ENCODE measurements at places on chromosomes 13 and 19.

DNA sequence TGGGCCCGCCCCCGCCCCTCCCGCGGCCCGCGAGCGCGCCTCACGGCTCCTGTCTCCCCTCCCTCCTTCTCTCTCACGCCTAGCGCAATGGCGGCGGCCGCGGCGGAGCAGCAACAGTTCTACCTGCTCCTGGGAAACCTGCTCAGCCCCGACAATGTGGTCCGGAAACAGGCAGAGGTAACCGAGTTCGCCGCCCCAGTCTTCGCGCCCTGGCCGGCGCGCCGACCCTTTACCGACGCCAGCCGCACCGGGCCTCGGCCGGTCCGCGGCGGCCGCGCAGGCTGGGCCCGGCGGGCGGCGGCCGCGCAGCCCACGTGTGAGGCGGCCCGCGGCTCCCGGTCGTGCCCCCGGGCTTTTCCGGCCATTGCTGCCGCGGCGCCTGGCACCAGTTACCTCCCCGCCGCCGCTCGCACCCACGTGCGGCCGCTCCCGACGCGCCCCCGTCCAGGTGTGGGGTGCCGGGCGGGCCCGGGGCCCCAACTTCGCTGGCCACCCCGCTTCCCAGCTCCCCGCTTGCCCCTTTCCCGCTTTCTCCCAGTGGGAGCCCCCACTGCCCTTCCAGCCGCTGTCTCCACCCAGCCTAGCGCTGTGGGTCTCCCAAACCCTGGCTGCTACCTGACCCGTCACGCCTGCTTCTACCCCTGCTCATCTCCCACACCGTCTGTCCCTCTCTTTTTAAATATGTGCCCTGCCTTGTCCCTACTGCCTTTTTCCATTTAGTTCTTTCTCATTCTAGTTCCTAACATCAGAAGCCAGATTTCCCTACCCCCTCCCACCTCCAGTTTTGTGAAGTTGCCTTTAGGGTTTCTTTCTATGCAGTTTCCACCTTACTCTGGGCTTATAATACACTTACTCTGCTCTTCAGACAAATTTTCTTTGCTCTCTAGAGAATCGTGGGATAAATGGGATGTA, 23.4 kb downstream of the IPO5 start:
- DNase-seq: no peak

DNA sequence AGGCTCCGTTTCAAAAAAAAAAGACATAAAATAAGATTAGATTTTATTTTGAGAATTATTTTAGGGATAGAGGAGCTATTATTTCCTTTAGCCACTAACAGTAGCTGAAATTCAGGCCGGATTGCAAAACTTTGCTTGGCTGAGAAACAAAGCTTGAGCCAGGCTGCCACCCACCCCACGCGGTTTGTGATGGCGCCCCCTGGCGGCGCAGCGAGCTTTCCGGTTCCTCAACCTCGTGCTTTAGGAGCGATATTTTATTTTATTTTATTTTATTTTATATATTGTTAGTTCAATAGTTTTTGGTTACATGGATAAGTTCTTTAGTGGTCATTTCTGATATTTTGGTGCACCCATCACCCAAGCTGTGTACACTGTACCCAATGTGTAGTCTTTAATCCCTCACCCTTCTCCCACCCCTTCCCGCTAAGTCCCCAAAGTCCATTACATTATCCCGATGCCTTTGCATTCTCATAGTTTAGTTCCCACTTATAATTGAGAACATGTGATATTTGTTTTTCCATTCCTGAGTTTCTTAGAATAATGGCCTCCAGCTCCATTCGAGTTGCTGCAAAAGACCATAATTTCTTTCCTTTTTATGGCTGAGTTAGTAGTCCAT, 19.8 kb upstream of the CEACAM4 start:
- DNase-seq: no peak

DNA sequence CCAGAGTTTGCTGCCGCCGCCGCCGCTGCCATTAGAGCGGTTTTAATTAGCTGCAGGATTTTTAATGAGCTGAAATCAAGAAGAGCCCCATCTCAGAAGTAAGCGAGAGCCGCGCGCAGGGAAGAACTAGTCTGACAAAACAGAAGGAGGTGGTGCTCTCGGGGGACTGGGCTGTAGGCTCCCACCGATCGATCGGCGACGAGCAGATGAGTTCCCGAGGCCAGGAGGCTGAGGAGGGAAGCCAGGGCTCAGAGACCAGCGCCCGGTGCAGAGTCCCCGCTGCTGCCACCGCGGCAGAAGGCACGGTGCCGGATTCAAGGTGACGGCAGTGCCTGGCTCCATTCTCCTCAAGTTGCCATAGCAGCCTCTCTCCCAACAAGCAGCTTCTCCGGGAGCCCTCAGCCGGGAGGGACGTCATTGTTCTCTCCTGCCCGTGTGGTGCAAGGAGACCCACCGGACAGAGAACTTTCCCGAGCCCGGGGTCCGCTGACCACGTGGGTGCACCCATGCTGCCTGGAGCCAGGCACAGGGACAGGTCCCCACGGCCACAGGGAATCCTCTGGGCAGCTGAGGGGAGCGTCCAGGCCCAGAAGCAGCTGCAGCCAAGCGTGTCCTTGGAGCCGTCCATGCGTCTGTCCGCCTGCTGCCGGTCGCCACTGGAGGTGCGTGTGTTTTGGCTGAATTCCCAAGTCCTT, 62.9 kb downstream of the CHST8 start:
- no peak for DNase-seq

DNA sequence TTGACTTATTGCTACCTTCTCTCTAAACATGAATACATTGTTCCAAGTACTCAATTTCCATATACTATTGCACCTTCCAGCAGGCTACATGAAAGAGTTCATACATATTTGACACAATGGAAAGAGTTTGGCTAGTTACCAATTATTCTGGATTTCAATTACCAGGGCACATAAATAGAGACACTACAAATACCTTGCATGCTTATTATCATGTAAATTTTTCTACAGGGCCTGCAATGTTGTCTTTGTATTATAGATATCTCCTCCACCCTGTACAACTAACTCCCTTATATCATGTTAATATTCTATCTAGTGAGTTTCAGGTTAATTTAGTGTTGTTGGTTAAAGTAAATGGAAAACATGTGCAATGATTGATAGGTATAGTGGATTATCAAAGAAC, 540.7 kb upstream of the SLITRK5 start:
- no peak for DNase-seq

DNA sequence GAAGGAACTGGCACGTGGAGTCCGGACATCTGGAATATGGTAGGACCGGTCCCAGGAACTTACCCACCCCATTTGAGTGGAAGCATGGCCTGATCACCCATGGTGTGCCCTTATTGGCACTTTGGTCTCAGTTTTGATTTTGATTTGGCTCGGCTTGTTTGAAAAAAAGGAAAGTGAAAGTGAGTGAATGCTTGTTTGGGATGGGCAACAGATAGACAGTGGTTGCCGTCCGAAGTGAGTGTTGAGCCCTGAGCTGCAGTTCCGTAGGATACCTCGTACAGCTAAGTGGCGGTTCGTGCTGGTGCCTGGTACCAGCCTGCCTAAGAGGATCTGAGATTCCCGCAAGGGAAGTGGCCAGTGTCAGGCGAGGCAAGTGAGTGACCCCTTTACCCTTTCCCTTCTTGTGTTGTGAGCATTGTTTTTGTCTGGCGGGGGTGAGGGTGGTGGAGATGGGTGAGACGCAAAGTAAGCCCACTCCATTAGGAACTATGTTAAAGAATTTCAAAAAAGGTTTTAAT, 605.8 kb downstream of the UQCRFS1 start:
- DNase-seq: no peak

DNA sequence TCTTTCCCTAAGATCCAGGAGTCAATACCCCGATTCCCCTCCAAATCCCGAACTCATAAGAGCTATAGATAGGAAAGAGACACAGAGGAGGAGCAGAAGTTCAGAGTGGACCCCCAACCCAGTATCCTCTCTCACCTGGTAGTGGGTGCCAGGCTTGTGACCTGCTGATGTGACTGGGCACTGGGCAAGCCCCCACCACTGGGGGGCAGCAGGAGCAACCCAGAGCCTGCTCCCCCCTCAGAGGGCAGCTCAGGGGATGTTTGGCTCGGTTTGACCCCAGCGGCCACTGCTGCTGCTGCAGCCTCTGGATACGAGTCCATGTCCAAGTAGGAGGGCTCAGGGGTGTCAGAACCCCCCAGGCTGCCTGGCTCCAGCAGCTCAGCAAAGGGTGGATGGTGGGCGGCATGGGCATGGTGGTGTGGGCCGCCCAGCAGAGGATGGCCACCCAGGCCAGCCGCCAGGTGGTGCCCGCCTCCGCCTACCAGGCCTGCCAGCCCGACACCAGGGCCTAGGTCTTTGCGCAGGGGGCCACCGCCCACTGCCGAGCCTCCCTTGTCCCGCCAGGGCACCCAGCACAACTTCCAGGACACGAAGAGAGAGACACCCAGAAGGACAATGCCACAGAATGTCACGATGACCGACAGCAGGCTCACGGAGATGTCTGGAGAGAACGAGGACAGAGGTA, 7.4 kb downstream of the SYT3 start:
- DNase-seq: no peak

- DNase-seq: no peak
These were observed 26.2 kb downstream of the CCNE1 start for GRCh38 chr19:29837996-29838395.

GRCh38 chr19:19884583-19884982, 16.2 kb upstream of the ZNF93 start:
- no peak for DNase-seq

DNA sequence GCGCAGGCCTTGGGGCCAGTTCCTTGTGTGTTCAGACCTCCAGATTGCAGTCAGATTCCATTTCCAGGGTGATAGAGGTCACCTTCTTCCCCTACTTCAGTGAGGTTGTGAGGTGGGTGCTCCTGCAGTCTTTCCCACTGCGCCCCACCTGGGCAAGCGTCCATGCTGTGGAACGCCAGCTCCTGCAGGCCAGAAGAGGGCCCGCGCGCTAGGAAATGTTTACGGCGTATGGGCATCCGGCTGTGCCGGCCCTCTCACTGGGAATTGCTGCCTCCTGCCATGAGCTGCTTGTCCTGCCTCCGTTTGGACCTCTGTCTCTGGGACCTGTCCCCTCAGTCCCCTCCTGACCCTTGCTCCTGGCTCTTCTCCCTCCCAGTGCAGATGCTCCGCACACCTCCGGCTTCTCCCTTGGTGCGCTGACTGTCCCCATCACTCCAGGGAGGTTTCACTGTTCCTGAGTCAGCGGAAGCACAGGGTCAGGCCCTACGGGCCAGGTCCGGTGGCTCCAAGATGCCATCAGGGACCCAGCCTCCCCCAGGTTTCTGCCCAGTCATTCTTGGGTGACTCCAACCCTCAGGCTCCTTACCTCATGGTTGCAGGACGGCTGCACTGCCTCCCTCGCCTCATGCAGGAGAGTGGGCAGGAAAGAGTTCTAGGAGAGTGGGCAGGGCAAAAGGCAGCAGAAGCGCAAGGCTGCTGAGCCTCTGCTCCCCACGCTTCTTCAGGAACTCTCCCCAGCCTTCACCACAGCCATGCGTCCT, 56.6 kb downstream of the SMARCA4 start:
- DNase-seq: no peak

- no peak for DNase-seq
These were observed 122.0 kb upstream of the FNDC3A start for GRCh38 chr13:48853728-48854102.

GRCh38 chr13:50123862-50124535, 108.8 kb downstream of the KCNRG start:
- DNase-seq: peak; percentile 76

- DNase-seq: no peak
These were observed 7.9 kb downstream of the HNRNPL start for GRCh38 chr19:38841787-38842438.

- no peak for DNase-seq
These were observed 277.5 kb downstream of the DNAJC15 start for GRCh38 chr13:43300865-43301264.

- DNase-seq: no peak
These were observed 3.7 kb downstream of the CD70 start for GRCh38 chr19:6587093-6587820.

DNA sequence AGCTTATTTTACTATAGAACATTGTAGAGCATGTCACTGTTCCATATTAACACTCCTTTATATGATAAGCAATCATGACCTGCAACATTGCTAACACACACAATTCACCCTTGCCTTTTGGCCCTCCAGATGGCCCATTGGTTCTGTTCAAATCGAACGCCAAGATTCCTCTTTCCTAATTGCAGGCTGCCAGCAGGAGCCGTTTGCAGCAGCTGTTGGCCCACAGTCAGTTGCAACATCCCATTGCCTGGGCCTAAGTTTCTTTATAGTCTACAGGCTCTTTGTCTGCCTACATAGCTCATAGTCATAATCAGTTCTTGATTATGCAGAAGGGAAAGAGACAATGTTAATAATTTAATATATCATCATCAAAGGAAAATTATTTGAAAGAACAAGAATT, 37.6 kb downstream of the KCTD12 start:
- DNase-seq: no peak

DNA sequence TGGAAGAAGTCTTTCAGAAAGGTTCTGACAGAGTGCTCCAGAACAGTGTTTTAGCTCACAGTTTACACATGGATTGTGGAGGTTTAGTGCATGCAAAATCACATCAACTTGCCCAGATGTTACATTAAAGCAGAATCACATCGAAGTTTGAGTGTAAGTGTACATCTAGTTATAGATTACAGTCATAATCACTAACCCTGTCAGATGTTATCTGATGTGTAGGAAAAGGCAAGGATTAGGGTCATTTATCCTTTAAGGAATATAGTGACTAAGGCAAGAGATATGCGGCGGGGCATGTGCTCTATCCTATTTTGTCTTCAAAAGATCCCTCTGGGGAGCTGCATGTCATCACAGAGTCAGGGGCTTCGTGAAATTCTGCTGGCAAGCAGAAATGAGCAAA, 66.9 kb downstream of the CYSLTR2 start:
- no peak for DNase-seq

- DNase-seq: no peak
These were observed 14.3 kb downstream of the SLC27A1 start for GRCh38 chr19:17484520-17485185.

- DNase-seq: no peak
These were observed 19.1 kb downstream of the PSPC1 start for GRCh38 chr13:19763618-19764017.

- DNase-seq: no peak
These were observed 224.2 kb upstream of the STARD13 start for GRCh38 chr13:33509642-33510229.

GRCh38 chr19:13153569-13154240, 3.5 kb downstream of the IER2 start:
- no peak for DNase-seq

DNA sequence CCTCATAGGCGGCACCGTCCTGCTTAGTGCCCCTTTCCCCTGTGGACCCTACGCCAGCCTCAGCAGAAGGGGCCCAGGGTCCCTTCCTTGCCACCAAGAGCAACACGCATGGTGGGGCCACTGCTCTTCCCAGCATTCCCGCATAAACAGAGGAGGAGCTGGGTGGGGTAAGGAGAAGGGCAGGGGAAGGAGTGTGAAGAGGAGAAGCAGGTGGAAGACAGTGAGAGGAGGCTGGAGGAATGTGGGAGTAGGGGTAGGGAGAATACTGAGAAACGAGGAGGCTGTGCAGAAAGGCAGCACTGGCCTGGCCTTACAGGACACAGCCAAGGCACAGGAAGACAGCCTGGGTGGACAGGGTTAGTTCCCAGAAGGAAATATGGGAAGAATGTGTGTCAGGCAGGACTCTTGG, 43.9 kb downstream of the ZNF331 start:
- no peak for DNase-seq

DNA sequence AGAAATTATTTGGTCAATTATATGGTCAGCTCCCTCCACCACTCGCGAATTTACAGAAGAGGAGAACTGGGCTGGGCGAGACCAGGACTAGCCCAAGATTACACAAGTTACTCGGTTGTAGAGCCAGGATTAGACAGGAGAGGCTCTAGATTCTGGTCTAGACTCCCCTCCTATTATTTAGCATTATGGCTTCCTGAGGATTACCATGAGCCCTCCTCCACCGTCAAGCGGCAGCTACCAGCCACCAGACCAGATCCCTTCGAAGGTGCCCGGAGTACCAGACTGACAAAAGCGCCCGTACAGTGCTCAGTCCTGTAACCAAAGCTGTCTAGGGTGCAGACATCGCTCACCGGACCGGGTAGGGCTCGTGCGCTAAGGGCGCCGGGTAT, 497 bp upstream of the MLNR start:
- no peak for DNase-seq
